Activated T-cell treated with anti-CD3 and anti-CD28 coated beads, Interleukin-2, amount 50 U/mL, for 1 hour (primary cell): ENCODE measurements at places on chromosomes 12 and 14.

GRCh38 chr12:32309811-32310736 lies 89.3 kb upstream of the FGD4 start:
- DNase-seq = no peak

GRCh38 chr12:92624236-92624635 lies 78.6 kb upstream of the PLEKHG7 start:
- DNase-seq = no peak

- no peak for DNase-seq
These were observed 12.6 kb downstream of the NEDD1 start for GRCh38 chr12:96919510-96920210.

DNA sequence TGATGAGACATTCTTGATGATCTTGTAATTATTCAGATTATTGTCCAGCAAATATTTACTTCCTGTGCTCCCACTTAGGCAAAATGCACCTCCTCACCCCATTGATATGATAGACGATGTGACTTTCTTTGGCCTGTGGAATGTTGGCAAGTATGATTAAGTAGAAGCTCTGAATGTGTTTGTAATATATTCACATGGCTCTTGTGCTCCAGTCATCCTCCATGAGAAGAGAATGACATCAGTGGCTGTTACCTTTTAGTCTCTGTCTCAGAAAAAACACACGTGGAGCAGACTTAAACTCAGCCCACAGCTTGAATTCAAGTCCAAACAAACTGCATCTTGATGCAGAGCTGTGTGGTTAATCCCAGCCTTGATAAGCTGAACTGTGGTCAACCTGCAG lies 984.3 kb upstream of the FBXO33 start:
- DNase-seq = no peak

DNA sequence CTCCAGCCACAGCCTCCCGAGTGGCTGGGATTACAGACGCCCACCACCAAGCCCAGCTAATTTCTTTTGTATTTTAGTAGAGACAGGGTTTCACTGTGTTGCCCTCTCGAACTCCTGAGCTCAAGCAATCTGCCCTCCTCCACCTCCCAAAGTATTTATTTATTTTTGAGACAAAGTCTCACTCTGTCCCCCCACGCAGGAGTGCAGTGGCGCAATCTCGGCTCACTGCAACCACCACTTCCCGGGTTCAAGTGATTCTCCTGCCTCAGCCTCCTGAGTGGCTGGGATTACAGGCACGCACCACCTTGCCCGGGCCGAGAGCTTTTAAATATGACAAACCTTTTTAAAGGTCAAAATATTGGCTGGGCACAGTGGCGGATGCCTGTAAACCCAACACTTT lies 14.6 kb downstream of the NUMB start:
- no peak for DNase-seq

- no peak for DNase-seq
These were observed 215.0 kb downstream of the BMP4 start for GRCh38 chr14:53741479-53742232.

GRCh38 chr14:68544081-68544892 lies 248.6 kb downstream of the ZFP36L1 start:
- no peak for DNase-seq
